GM23338 (cell line): ENCODE measurements at places on chromosomes 12 and 14.
A peak's percentile ranks its signal among the peaks of the same experiment; 100 is the strongest.

- no peak for DNase-seq
Measured at GRCh38 chr12:18502422-18502968, 235.3 kb downstream of the PLCZ1 start.

- no peak for DNase-seq
Measured at GRCh38 chr12:31737345-31737744, 8.5 kb upstream of the AMN1 start.

GRCh38 chr12:88057994-88058718, 29.0 kb upstream of the C12orf50 start:
- no peak for DNase-seq

DNA sequence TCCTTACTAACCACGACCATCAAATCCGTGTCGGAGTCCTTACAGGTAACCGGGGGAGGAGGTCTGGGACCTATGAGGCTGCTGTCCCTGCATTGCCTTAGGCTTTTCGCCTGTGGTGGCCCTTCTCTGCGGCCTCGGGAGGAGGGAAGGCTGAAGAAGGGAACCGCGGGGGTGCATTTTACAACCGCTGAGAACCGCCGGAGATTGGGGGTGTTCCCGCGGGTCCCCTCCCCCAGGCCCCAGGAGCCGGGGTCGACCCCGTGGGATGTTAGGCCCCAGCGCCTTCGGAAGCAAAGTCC, 549 bp downstream of the GPHN start:
- no peak for DNase-seq

- DNase-seq, result no peak
Measured at GRCh38 chr12:112354399-112354798, 27.8 kb downstream of the HECTD4 start.

DNA sequence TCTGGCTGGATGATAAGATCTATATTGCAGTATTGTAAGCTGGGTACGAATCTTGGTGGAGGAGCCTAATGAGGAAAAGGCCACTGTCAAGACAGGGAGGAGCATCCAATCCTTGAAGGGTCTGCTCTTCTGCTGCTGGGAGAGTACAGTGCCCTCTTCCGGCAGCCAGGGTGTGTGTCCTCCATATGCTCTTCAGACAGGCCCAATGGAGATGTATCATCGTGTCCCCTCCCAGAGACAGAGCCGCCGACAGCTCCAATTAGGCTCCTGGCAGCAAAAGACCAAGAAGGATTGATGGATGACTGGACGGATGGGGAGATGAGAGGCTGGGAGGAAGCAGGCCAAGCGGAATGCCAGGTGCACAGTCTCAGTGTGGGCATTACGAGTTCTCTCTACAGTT, 51.6 kb upstream of the PIWIL1 start:
- peak; percentile 17 for DNase-seq

GRCh38 chr12:50326590-50327284, 43.4 kb upstream of the LIMA1 start:
- no peak for DNase-seq

DNA sequence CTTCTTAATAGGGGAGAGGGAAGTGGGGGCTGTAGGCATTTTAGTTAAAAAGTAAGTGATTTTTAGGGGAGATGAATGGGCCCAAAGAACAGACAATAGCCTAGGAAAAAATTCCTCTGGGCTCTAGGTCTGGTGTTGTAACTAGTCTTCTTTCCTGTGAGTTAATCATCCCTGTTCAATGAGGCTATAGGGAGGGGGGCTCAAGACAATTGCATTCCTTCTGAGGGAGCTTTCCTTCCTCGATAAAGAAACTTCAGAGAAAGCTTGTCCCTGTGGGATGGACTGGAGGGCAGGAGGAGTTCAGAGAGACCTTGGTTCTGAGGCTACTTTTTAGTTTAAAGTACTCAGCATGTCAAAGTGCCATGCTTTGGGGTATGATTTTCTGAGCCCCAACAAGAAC, 127.2 kb downstream of the BBS10 start:
- DNase-seq, result peak; percentile 14

- no peak for DNase-seq
Measured at GRCh38 chr14:96042248-96042930, 3.2 kb downstream of the C14orf132 start.

DNA sequence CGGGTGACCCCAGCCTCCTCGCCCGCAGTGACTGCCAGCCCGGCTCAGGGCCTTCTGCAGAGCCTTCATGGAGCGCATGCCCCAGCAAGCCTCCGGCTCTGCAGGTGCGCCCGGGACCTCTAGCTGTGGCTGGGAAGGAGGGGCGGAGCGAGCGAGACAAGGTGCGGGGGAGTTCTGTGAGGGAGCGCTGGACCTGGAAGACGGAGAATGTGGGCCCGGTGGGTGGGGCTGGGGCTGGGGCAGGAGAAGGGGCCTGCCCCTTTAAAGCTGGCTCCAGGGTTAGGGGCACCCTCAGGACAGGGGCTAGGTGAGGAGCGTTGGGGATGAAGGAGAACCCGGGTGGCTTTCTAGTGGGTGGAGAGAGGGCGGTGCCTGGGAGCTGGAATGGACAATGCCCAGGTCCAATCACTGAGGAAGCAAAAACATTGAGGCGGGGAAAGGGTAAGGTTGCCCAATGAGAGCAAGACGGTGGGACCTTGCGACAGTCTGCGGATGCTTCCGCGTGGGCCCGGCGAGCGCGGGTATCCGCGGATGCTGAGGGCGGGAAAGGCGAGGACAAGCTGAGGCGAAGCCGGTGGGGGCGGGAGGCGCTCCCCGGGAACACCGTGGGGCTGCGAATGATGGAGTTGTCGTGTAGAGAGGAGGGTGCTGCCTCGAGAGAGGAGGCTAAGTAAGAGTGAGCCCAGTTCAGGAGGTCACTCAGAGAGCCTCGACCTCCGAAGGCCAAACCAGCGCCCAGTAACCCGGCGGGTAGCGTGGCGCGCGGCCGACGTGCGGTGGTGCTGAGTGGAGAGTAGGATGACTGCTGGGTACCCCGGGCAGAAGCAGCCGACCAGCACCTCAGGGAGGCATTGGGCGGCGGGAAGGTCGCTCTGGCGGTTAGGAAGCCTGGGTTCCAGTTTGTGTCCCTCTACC, at the start of gene GLS2:
GLS2 (minus strand) TSS at position 121 of the 915 bp plus-strand sequence; CDS start at position 78, 43 bp downstream.
- DNase-seq, result peak; percentile 92

DNA sequence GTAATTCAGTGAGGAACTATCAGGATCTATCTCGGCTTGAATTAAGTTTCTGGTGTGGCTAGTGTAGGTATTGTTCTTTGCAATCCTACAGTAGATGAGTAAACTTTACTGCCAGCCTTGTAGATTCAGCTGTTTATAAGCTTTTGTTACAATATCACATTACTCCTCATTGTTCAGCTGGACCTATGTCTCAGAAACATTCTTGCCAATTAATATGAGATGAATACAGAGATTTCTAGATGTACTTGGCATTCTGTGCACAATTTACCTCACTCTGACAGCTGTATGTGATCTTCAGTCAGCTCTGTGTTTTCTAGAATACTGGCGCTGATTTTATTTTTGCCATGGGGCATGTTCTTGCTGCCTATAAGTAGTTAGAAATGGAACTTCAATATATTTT, 55.7 kb downstream of the METTL25 start:
- no peak for DNase-seq

DNA sequence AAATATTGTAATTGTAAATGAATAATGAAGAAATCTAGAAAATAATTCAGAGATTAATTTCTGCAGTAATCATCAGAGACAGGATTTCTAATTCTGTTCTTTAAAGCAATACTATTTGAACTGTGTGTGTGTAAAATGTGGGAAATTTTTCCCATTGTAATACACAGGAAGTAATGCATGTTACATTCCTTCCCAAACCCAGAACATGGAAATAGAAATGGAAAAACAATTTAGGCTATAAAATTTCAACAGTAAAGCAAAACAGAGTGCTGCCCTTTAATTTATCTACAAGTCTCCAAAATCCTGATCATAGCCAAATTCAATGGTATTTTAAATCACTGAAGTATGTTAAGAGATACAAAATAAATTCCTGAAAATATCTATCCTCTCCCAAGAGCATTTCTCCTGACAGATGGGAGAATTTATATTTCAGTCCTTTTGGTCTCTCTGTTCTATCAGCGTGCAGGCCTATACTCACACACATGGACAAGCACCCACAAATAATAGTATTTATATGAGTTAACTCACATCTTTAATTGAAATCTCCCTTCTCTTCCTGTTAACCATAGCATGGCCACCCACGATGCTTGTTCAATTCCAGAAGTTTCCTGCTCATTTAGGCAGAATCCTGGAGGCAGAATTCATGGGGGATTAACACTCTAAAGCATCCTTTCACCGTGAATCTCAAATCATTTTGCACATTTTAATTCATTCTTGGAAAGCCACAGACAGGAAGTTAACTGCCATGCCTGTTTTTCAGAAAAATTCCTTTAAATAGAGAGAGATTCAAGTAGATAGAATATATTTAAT, 1465.4 kb upstream of the FLRT2 start:
- peak; percentile 5 for DNase-seq

DNA sequence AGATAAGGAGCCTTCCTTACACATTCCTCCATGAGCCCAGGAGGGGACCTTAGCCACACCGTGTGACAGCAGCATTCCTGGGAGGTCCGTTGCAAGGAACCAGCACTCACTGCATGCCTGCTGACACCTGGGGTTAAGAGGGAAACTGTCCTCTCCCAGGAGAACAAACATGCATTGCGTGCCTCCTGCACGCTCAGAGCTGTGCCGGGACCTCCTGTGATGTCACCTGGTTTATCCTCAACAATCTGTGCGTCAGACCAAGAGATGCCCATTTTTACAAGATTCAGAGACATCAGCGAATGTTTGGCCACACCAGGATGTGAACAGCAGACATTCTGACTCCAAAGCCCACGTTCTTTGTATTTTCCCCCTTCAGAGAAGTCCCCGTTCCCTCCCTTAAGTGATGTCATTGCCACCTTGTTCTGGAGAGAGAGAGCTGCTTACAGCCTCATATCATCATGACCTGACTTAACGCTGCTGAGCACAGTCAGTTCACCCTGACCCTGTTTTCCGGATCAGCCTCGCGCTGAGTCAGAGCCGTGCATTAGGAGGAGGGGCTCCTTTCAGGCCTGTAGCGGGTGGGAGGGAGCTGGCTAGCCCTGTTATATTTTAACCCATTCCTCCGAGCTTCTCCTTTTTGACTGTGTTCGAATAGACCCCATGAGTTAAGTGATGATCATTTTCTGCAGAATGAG, 36.2 kb downstream of the TMEM120B start:
- peak; percentile 35 for DNase-seq

GRCh38 chr12:131909752-131910219, 15.4 kb downstream of the ULK1 start:
- no peak for DNase-seq

- DNase-seq, result peak; percentile 54
Measured at GRCh38 chr12:1529862-1530591, 64.4 kb downstream of the FBXL14 start.

DNA sequence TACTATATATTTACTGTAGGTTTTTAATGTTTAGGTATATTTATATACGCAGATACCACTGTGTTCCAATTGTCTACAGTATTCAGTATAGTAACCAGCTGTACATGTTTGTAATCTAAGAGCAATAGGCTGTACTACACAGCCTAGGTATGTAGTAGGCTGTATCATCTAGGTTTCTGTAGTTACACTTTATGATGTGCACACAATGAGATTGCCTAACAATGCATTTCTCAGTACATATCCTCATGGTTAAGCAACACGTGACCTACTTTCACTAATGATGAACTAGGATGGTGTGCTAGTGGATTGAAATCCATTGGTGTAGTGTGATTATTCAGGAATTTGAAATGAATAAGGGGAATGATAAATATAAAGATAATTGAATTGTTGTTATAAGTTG, 77.7 kb downstream of the ETNK1 start:
- DNase-seq, result no peak

DNA sequence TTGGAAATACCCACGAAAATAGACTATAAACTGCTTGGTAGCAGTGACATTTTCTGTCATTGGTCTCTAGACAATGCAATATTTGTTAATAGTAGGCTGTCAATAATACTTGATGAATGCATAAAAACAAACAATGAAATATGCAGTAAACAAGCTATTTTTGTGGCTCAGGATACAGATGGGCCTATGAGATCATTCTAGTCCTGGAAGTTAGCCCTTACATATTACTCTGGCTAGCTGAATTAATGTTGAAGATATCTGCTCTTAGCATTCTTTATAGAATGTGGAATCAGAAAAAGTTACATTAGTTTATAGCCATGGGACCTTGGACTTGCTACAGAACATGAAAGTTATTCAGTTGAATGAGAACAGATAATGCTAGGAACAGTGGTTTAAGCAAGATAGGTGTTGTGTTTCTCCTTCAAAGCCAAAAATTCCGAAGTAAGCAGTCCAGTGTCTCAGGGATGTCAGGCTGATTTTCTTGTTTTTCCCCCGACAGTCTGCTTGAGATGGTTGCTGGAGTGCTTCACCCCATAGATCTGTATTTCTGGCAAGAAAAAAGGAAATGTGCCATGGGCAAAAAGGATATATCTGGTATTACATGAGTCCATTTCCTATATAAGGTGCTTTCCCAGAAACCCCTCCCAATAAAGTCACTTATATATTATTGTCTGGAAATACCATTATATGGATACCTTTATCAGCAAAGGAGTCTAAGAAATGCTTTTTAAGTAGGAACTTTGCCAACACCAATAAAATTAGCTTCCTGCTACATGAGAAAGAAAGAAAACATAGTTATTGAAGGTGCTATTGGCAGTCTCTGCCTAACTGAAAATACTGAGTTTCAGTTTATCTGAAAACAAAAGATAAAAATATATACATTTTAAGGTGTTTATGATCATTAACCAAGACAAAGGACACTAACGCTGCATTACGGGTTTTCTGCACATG, 619.4 kb upstream of the ATP2B1 start:
- DNase-seq, result no peak

GRCh38 chr12:83114966-83115365, 428.3 kb downstream of the TMTC2 start:
- DNase-seq, result no peak

- DNase-seq, result no peak
Measured at GRCh38 chr14:100891051-100891450, 12.5 kb downstream of the RTL1 start.

DNA sequence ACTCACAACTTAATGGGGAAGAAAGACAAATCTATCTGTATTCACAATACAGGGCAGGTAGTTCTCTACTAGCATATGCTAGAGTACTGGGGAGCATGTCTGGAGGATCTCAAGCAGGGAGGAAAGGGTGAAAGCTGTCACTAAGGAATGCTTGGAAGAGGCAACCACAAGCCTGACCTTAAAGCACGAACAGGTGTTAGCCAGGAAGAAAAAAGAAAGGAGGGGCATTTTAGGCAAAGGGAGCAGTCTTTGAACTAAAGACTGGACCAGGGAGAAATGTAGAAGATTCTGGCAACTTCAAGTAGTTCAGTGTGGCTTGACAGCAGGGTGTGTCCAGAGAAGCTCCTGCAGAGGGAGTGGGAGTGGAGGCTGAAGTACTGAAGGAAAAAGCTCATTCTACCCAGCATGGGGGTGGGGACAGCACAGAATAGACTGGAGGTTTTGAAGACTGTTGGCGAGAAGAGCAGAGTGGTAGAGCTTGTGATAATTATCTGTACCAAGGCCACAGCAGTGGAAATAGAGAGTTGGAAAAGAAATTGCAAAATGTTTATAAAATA, 50.9 kb downstream of the AP5M1 start:
- DNase-seq, result no peak

GRCh38 chr14:100085462-100085861, 20.2 kb downstream of the EVL start:
- DNase-seq, result no peak
